SJCRH30 (cell line): ENCODE measurements at places on chromosomes 11 and 22.
A peak's percentile ranks its signal among the peaks of the same experiment; 100 is the strongest.

DNA sequence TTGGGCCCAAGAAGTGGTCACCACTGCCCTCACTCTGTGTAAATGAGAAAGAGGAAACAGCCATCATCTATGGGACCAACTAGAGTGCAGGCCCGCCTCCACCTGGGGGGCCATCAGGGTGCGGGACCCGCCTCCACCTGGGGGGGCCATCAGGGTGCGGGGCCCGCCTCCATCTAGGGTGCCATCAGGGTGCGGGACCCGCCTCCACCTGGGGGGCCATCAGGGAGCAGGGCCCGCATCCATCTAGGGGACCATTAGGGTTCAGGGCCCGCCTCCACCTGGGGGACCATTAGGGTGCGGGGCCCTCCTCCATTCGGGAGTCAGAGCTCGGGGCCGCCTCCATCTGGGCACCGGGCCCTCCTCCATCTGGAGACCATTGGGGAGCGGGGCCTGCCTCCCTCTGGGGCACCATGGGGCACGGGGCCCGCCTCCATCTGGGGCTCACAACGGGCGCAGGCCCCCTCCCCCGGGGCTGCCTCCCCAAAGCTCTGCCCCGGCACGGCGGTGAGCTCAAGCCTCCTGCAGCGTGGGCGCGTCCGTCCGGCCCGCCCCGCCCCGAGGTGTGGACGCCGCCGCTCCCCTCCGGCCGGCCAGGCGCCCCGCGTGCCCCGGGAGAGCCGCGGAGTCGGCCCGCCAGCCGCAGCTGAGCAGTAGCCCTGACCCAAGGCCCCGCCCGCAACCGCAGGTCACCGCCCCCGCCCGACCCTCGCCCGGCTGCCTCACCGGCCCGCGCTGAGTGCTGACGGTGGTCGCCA lies 512 bp downstream of the TOLLIP start:
- H3K27me3 ChIP-seq: no peaks in the 10 kb centered on the region
- no peak overlapping the region for H3K27ac ChIP-seq
- H3K4me3 ChIP-seq: peak overlapping the region; percentile 65
- no peak for DNase-seq
- no peaks in the 10 kb centered on the region for H3K4me1 ChIP-seq

DNA sequence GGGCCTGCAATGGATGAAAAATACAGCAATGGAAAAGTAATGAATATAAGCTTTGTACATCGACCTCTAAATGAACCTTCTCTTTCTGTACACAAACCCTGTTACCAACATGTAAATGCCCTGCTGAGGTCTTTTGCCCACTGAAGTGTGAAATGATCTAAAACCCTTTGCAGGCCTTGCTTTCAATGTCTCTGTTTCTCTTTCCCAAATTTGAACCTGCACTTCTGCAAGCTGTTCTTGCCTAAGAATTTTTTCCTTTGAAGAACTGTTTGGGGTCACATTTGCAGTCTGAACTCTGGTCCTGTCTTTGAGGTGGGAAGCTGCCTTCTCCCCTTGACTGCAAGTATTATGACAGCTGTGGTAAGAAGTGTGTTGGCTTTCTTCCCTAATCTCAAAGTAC lies 1237.1 kb downstream of the FAM181B start:
- no peaks in the 10 kb centered on the region for H3K4me1 ChIP-seq
- no peak overlapping the region for H3K4me3 ChIP-seq
- no peak overlapping the region for H3K27ac ChIP-seq
- DNase-seq: no peak

- H3K27ac ChIP-seq: no peak overlapping the region
- no peaks in the 10 kb centered on the region for H3K4me1 ChIP-seq
- no peak for DNase-seq
- no peaks in the 10 kb centered on the region for H3K36me3 ChIP-seq
- H3K4me3 ChIP-seq: no peak overlapping the region
- H3K27me3 ChIP-seq: peaks cover 73% of the 10 kb centered on the region
These were observed 737.4 kb downstream of the BRD1 start for GRCh38 chr22:49090061-49090852.

- H3K27me3 ChIP-seq: no peaks in the 10 kb centered on the region
- no peak for DNase-seq
- H3K27ac ChIP-seq: no peak overlapping the region
- no peaks in the 10 kb centered on the region for H3K36me3 ChIP-seq
- no peak overlapping the region for H3K4me3 ChIP-seq
These were observed 7.0 kb downstream of the PC start for GRCh38 chr11:66951135-66951534.

DNA sequence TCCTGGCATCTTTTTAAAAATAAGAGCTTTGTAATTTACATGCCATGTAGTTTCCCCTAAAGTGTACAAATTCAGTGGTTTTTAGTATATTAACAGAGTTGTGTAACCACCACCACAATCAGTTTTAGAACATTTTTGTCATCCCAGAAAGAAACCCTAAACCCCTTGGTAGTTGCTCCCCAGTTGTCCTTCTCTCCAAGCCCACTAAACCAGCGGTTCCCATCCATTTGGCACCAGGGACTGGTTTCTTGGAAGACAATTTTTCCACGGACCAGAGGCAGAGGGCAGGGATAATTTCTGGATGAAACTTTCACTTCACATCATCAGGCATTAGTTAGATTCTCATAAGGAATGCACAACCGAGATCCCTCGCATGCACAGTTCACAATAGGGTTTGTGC lies 22.6 kb downstream of the CABIN1 start:
- H3K27ac ChIP-seq: no peak overlapping the region
- H3K27me3 ChIP-seq: no peaks in the 10 kb centered on the region
- peaks cover 3% of the 10 kb centered on the region; the same call in 1 of the 2 replicates for H3K36me3 ChIP-seq
- no peak overlapping the region for H3K4me3 ChIP-seq
- DNase-seq: no peak

DNA sequence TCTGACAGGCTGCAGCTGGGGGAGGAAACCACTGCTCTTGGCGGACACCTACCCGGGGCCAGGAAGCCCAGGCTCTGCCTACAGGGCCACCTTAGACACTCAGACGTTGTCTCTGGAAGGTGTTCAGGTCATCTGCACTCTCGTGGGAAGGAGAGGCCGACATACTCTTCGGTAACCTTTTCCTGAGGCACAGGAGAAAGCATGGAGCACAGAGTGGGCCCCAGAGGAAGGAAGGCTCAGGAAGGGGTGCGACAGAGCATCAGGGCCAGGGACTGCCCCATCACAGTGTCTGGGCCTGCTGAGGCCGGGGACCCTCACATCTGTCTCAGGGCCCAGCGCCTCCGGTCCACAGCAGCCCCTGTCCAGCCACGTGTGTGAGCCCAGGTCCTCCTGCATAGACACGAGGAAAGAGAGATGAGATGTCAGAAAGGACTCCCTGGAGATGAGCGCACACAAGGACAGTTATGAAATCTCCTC lies 18.2 kb upstream of the TUB start:
- no peak for DNase-seq
- H3K27me3 ChIP-seq: no peaks in the 10 kb centered on the region; the same call in 1 of the 2 replicates

DNA sequence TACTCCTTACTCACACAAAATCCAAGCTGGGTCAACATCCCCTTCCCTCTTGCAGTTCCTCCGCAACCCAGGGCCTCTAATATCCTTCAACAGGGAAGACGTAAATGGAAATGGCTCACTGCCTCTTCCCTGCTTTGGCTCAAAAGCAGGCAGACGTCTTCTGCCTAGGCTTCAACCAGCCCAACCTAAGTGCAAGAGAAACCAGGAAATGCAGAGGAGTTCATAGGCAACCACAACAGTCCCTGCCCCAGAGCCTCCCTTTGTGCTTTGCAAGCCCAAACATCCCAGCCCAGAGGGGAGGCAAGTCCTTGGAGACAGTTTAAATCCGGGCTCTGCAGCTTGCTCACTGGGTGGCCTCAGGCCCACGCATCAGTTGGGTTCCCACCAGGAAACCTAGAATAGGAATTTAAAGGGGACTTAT lies 33.3 kb downstream of the CD6 start:
- H3K27ac ChIP-seq: no peak overlapping the region
- H3K27me3 ChIP-seq: no peaks in the 10 kb centered on the region
- peak; percentile 33 for DNase-seq

DNA sequence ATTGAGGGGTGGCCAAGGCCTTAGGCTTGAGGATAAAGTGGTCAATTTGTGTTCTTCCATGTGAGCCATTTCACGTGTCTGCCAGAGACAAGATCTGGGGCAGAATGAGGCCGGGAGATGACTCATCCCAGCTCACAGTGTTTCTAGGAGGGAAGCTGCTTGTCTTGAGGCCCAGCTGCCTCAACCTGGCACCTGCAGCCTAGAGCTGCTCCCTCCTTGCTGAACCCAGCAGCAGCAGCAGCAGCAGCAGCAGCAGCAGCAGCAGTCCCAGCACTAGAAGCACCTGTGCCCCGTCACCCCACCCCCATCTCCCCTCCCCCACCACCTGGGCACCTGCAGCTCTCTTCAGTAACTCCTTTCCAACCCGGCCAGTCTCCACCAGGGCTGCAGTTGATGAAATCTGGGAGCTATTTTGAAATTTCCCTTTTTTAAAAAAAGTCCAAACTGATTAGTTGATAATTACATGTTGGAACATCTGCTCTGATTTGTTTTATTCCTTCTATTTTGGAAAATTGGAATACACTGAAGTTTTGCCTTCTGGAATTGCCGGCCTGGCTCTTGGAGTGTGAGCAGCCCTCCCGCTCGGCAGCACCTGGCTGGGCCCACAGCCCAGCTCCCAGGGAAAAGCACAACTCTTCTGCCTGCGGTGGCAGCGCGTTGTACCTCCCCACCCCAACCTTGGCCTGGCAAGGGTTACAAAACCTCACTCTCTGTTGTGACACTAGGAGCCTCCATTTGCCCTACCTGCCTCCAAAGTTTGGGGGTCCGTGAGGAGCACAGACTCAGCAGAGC lies 143.5 kb downstream of the NXPE2 start:
- no peaks in the 10 kb centered on the region for H3K4me1 ChIP-seq
- no peaks in the 10 kb centered on the region for H3K36me3 ChIP-seq
- no peak for DNase-seq
- no peak overlapping the region for H3K27ac ChIP-seq
- no peaks in the 10 kb centered on the region for H3K27me3 ChIP-seq

DNA sequence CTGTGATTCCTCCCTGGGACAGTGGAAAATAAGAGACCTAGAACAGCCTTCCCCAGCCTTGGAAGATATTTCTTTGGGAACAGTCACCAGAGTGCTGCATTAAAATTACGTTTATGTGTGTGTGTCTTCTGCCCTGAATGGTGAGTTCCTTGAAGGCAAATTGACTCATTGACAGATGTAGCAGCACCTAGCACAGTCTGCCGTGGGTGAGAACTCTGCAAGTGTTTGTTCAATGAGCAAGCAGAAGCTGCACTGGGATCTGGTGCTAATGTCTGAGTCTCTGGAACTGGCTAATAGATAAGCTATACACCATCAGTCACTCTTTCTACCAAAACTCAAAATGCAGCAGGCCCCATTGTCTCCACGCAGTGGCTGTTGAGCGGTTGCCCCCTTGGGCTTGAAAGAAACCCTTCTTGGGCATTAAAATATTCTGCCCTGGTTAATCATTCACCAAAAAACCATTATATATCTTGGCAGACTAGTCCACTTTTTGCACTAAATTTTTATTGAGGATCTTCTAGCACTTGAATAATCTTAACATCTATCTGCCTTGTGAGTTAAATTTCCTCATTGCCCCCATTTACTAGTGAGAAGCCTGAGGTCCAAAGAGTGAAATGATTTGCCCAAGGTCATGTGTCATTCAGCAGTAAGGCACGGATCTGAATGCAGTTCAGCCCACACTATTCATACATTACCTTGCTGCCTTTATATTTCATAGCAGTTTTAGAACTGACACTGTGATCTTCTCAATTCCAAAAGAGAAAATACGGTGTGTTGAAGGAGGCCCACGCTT lies 87.8 kb upstream of the GALNT18 start:
- H3K27me3 ChIP-seq: no peaks in the 10 kb centered on the region
- H3K27ac ChIP-seq: no peak overlapping the region
- no peak for DNase-seq
- peaks cover 2% of the 10 kb centered on the region for H3K4me1 ChIP-seq

DNA sequence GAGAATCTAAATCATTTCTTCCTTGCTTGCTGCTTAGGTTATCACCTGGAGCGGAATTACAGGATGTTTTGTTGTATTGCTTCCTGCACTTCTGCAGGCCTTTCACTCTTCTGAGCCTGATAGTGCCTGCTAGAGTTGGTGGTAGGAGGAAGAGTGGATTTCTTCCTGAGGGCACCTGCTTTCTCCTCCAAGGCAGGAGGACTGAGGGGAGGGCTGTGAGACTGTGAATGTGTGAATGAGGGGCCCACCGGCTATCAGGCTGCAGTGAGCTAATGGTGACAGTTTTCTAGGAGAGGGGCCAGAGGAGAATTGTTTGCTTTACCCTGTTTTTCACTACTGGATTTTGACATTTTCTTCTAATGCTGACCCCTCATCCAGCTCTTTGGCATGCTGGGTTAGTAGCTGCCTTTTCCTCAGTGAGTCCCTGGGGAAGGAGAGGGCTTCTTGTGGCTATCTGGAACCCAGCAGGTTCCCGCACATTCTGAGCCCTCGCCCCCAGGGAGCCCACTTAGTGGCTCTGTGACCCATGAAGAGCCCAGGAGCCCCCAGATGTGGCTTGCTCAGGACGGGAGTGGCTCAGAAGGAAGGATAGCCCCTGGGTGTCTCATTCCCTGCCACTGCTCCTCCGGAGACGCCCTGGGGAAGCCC lies 39.1 kb downstream of the DIXDC1 start:
- peak overlapping the region; percentile 63 for H3K4me3 ChIP-seq
- no peaks in the 10 kb centered on the region for H3K27me3 ChIP-seq
- H3K4me1 ChIP-seq: no peaks in the 10 kb centered on the region

DNA sequence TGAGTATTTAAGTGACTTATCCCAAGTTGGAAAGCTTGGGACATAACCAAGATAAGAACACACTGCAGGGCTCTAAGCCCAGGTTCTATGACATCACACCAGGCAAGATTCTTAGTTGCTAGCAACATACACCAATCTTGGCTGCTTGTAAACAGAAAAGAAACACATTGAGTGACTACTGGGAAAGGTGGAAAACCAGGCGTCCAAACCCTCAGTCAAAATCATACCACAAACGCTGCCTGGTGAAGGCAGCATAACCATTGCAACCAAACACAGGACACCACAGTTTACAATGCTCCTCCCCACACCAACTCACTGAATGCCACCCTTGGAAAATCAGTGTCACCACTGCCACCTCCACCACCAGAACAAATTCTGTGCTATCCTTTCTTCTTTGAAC lies 379.9 kb downstream of the TTC28 start:
- H3K27ac ChIP-seq: no peak overlapping the region
- no peaks in the 10 kb centered on the region for H3K36me3 ChIP-seq
- no peak overlapping the region for H3K4me3 ChIP-seq
- no peak for DNase-seq
- peaks cover 4% of the 10 kb centered on the region; the same call in 1 of the 2 replicates for H3K4me1 ChIP-seq

DNA sequence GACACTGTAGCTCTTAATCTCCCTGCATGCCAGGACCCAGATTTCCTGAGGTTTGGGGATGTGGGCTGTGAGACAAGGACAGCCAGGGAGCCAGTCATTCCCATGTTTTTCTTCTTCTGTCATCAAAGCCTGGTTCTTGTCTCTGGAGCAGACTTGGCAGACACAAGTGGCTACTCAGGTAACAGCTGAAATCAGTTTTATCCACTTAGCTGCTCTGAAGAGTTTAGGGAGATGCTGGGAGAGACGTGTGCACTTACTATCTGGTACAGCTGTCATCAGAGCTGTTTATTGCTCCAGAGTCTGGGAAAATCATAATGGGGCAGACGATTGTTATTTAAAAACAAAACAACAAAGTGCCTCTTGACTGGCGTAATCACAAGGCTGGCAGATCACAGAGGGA lies 56.6 kb downstream of the CSNK2A3 start:
- no peak overlapping the region for H3K27ac ChIP-seq
- DNase-seq: no peak
- no peak overlapping the region for H3K4me3 ChIP-seq
- H3K4me1 ChIP-seq: peaks cover 3% of the 10 kb centered on the region; the same call in 1 of the 2 replicates

GRCh38 chr11:105935791-105936190 lies 86.2 kb downstream of the MSANTD4 start:
- H3K27ac ChIP-seq: no peak overlapping the region
- H3K27me3 ChIP-seq: no peaks in the 10 kb centered on the region
- H3K36me3 ChIP-seq: no peaks in the 10 kb centered on the region
- no peak overlapping the region for H3K4me3 ChIP-seq
- H3K4me1 ChIP-seq: no peaks in the 10 kb centered on the region
